ENCODE measurements at places on chromosomes 5 and 9.

DNA sequence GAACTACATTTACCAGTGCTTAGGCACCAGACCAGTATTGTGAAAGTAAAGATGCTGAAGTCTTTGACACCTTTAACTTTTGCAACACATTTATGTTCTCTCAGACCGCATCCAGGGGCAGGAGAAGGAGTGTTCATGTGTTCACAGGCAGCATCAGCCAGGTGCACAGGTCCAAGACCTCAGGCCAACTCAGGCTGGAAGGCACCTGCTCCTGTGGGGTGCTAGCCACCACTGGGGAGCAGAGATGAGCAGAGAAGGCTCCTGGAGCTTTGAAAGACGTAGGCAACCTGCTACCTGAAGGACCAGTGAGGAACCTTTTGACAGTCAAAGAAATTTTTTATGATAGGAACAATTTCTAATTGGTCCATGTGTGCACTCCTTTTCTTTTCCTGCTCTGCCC is 35.6 kb downstream of the DAPK1 start:
- DNase-seq: no peak

GRCh38 chr5:139808481-139809330 is 13.1 kb downstream of the PSD2 start:
- no peak for DNase-seq

DNA sequence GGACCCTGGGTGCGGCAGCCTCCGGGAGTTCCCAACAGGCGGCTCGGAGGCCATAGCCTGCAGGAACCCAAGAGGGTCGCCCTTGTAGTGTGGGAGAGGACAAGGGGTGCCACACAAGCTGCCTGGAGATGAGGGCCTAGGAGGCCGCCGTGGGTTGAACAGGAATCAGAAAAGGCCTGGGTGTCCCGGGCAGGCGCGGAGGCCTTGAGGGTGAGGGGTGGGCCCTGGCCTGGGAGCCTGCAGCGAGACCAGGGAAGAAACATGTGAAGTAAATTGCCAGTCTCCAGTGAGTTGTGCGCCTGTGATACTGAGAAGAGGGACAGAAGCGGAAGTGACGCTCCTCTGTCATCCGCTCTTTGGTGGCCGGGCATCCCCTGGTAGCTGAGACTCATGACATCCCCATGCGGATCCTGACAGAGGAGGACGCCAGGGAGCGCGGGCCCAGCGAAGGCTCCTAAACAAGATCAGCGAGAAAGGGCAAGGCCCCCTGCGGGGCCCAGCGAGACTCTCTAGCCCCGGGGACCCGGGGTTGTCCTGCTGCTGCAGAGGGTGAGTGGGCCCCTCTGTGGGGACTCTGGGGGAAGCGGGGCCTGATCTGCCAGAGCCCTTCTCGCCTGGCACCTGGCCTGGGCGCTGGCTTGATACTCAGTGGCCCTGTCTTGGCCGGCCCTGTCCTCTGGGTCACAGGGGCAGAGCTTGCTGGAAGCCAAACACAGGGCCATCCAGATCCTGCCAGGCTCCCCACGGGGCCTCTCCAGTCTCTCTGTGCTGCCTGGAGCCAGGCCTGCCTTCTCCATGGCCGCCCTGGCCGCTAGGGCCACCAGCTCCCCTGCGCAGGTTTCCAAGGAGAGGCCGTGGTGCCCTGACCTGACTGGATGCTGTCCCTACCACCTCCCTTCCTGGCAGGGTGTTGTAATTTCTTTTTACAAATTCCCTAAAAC is 788.4 kb downstream of the TLE4 start:
- DNase-seq: no peak

DNA sequence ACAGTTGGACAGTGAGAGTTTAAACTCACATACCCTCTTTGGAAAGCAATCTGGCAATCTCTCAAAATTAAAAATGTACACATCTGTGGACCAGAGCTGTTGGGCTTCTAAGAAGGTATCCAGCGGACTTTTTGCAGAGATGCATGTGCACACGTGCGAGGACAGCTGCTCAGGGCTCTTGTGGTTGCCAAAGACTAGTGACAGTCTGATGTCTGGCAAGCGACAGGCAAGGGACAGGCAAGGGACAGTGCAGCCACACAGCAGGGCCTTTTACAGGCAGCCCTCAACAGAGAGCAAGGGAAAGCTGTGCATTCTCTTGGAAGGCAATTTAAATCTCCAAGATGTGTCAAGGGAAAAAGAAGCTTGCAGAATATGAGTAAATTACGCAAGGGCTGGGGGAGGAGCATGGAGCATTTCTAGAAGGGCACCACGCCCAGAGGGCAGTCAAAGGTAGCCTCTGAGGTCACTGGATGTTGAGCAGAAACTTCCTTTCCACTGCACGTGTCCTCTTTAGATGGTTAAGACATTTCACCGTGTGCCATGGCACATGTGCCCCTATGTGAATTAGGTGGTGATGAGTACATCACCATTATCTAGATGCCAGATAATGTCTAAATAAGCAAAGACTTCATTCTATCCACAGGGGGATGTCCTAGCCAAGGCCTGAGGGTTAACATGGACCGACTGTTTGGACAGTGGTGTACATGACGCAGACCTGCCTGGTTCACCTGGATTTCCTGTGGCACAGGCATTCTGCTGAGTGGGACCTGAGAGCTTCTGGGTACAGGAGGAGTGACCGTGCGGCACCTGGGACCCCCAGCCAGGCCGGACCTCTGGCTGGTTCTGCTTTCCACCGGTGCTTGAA is 9.1 kb downstream of the GFPT2 start:
- no peak for DNase-seq

DNA sequence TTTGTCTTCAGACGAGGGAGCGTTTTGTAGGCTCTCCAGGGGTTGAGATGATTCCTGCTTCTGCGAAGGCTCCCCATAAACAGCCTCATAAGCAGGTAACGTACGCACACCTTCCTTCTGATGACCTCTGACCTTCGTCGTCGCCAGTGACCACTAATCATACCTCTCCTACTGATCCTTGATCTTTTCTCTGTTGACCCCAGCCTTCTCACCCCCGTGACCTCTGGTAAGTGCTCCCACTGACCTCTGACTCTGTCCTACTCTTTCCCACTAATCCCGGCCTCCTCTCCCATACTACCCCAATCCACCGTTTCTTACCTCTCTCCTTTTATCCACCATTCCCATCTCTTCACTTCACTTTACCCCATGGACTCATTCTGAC is 345 bp downstream of the DNAI1 start:
- no peak for DNase-seq

DNA sequence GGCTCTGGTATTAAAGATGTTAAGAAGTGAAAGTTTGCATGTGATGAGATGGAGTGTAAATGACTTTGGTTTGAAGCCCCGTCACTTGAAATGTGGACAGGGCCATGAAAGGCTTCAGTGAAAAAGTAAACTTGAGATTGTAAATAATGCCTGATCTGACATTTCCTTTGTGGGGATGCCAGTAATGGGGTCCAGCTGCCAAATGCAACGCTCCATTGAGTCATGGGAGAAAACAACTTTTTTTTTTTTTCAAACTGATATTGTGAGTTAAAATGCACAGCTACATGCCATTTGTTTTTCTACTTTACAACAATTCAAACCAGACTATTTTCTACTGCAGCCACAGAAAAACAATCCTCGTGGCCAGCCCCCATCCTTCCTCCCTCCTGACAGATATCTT is 327.0 kb upstream of the TNC start:
- DNase-seq: no peak

DNA sequence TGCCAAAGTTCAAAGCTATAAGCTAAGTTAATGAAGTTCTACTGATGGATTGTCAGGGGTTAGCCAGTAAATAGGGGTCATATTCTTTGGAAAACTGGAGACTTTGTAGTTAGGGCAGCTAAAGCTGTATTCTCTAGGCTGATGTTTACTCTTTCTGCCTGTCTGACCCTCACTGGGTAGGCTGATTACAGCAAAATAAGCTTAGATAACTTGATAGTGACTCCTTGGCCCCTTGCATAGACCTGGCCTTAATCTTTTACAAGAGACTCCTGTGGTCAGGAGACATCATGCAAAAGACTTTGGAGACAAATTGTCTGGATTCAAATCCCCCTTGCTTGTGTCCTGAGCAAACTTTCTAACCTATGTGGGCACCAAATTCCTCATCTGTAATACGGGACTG is 314.4 kb upstream of the MSX2 start:
- DNase-seq: no peak

GRCh38 chr9:110065532-110065931 is 142.4 kb downstream of the C9orf152 start:
- DNase-seq: no peak

- no peak for DNase-seq
These were observed 59.9 kb downstream of the TLE1 start for GRCh38 chr9:81629440-81629839.

DNA sequence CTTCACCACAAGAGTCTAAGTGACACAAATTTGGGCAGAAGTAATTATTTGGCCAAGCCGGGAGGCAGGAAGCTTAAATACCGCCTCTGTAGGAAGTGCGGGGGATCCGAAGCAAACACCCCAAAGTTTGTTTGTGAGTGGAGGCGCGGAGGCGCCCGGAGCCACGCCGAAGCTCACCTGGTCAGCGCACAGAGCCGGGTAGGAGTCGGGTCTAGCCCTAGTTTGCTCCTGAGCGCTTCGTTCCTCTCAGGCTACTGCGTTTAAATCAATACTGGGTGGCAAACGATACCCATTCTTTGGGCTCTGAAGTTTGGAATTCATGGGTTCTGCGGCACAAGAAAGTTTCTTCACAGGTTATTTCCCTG is 855 bp downstream of the MCC start:
- no peak for DNase-seq

- no peak for DNase-seq
These were observed 204.0 kb downstream of the FSTL4 start for GRCh38 chr5:133408322-133408721.

GRCh38 chr5:96997265-96997859 is 61.5 kb downstream of the LNPEP start:
- no peak for DNase-seq

- DNase-seq: no peak
These were observed 243.6 kb downstream of the PRELID2 start for GRCh38 chr5:145591578-145591977.

GRCh38 chr9:134822541-134822940 is 58.1 kb upstream of the FCN2 start:
- DNase-seq: no peak

All from GM12878 (cell line).